ENCODE measurements at places on chromosomes 3 and 15. TPM values are rescaled to one million over a fixed set of nuclear protein-coding genes. Genes with fewer than 3 reads are reported as not detected.

GRCh38 chr3:126026761-126027160 lies 57.2 kb downstream of the SLC41A3 start:
- DNase-seq: no peak

- no peak for DNase-seq
Measured at GRCh38 chr15:67202091-67202490, 52.4 kb downstream of the AAGAB start.

GRCh38 chr3:149717391-149718056 lies 34.8 kb downstream of the COMMD2 start:
- DNase-seq: peak; percentile 72

- DNase-seq: no peak
Measured at GRCh38 chr3:154684021-154684420, 254.0 kb upstream of the GPR149 start.

DNA sequence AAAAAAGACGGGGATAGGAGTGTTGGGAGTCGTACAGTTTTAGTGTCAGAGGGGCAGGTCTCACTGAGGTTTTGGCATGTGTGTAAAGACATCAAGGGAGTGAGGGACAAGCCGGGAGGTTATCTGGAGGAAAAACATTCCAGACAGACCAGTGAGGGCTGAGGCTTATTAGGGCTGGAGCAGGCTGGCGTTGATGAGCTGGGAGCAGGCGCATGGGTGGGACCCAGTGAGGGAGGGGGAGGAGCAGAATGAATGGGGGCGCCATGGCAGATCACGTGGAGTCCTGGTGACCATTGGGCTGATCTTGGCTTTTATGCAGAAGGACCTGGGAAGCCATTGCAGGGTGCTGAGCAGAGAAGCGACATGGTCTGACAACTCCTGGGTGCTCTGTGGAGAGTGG lies 180.2 kb downstream of the SLCO3A1 start:
- DNase-seq: no peak

GRCh38 chr15:64905119-64905831 lies 6.4 kb upstream of the ANKDD1A start:
- DNase-seq: peak; percentile 57

GRCh38 chr3:135199137-135199536 lies 404.1 kb downstream of the EPHB1 start:
- DNase-seq: no peak

DNA sequence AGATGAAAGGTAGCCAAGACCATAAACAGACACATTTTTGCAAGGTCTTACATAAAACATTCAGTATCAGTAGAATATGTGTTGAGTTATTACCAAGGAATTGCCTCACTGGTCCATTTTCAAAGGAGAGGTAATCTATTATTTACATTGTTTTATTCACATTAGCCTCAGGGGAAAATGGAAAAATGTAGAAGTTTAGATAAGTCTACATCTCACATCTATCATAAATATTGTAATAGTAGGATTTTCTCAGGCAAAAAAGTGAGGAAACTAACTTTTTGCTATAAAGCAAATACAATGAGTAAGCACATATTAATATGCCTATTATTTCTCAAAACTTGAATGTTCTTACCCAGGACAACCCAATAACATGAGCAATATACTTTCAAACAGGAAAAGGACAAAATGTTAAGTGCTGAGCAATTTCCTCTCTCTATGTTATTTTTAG lies 184.6 kb upstream of the AGTR1 start:
- DNase-seq: peak; percentile 3

DNA sequence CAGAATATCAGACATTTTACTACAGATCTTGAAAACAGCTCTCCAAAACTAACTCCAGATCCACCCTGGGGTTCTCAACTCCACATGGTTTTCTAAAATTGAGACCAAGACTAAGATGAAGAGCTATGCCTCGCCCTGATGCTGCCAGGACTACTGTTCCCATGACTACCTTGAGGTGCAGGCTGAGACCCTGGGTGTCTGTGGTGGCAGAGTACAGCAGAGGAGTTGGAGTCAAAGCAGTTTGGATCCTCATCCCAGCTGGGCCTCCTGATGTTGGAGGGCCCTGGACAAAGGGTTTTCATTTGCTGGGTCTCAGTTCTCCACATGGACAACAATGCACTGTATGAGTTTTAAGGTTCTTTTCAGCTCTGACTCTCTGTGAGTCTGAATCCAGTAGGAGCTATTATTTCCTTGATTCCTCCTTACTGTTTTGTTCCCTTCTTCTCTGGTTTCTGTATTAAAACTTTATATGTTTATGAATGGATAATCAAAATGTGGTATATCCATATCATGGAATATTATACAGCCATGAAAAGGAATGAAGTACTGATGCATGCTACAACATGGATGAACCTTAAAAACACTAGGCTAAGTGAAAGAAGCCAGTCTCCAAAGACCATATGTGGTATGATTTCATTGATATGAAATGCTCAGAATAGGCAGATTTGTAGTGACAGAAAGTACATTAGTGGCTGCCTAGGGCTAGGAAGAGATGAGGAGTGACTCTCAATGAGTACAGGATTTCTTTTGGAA lies 93.0 kb downstream of the CPN2 start:
- DNase-seq: no peak

DNA sequence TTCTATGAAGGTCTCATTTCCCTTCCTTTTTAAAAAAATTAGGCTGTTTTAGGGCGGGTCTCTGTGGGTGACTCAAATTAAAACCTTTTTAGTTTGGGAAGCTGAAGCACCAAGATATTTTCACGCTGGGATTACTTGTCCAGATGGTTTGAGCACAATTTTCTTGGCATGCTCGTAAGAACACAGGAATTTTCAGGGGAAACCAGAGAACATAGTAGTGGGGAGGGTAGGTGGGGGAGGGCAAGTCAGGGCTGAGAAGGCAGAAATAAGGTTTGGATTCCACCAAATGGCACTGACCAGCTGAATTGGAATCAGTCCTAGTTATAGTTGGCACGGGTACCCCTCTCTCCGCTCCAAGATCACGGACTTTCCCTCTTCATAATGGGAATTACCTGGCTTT lies 97.3 kb upstream of the LRIG1 start:
- no peak for DNase-seq

- peak; percentile 79 for DNase-seq
Measured at GRCh38 chr3:66133050-66133757, 87.6 kb upstream of the SLC25A26 start.

GRCh38 chr15:28014623-28015200 lies 84.4 kb downstream of the OCA2 start:
- no peak for DNase-seq

DNA sequence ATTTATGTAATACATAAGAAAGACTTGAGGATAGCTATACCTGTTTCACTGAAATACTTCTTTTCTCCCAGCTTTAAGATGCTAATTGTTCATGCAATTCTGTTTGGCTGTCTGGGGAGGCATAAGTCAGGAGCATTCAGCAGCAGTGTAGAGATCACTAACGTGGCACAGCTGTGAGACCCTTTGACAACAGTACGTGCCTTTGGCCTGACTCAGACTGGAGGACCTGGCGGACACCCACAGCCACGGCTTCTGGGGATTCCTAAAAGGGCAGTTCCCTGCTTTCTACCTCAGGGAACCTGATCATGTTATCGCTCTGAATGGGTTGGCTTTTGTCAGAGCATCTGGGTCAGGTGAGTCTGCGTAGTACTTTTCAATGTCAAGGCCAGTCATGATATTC lies 295.0 kb upstream of the ICE2 start:
- no peak for DNase-seq

GRCh38 chr3:26293329-26293844 lies 329.2 kb upstream of the LRRC3B start:
- DNase-seq: no peak

- peak; percentile 12 for DNase-seq
Measured at GRCh38 chr15:57866149-57866736, 159.7 kb downstream of the POLR2M start.

GRCh38 chr3:185076219-185076618 lies 76.6 kb downstream of the C3orf70 start:
- DNase-seq: no peak

- no peak for DNase-seq
Measured at GRCh38 chr3:194481525-194482195, 5.1 kb downstream of the ATP13A3 start.

DNA sequence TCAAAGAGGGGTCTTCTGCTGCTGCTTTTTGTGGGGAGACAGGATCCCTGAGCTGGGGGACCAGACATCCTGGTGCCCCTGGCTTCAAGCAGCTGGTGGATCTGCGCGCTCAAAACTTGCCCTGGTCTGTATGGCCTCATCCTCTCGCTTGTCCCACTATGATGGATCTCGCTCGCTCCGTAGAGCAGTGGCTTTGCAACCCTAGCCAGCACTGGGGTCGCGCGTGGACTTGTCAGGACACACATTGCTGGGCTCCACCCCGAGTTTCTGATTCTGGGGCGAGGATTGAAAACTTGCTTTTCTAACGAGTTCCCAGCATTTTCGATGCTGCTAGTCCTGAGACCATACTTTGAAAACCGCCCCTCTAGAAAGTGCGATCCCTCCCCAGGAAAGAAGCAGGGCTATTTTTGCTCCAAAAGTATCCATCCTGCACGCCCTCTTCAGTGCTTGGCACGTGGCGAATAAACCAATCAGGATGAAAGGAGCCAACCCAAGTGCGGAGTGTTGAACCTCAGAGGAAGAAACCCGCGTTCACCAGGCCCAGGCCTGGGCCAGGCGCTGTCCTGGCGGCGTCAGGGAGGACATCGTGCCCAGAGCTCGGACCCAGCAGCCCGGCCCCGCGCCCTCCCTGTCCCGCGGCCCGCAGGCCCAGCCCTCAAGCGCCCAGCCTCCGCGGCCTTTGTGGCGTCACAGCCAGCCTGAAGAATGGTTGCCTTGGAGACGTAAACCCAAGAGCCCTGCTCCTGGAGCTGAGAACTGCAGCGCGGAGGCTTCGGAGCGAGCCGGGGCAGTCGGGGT lies at the start of gene CFAP100:
CFAP100 (plus strand) TSS at position 731 of the 798 bp plus-strand sequence. CDS start 1,092 bp downstream, outside the sequence.
- DNase-seq: no peak

- DNase-seq: peak; percentile 24
Measured at GRCh38 chr3:173892547-173892946, 495.0 kb downstream of the NLGN1 start.

GRCh38 chr15:36622197-36622795 lies 42.9 kb downstream of the CDIN1 start:
- no peak for DNase-seq

The CHST2 gene
- 3.1 TPM for total RNA-seq

The MCTP2 gene
- total RNA-seq: 0.82 TPM

The PARL gene
- 64.7 TPM for total RNA-seq

The SERPINI2 gene
- not detected for total RNA-seq

The MEIS2 gene
- 39.8 TPM for total RNA-seq

The KPNA4 gene
- total RNA-seq: 113 TPM

The BNC1 gene
- total RNA-seq: 8.8 TPM

The IL5RA gene
- not detected for total RNA-seq

The TRPM1 gene
- total RNA-seq: 0.18 TPM

The FETUB gene
- total RNA-seq: not detected

The P2RY13 gene
- not detected for total RNA-seq

The RAMAC gene
- total RNA-seq: 21.6 TPM

The ACTRT3 gene
- 1.5 TPM for total RNA-seq

The TEX9 gene
- 2.4 TPM for total RNA-seq

The FEZF2 gene
- not detected for total RNA-seq

All from HFFc6 (cell line).